ENCODE measurements at places on chromosomes 1 and 21.
A peak's percentile ranks its signal among the peaks of the same experiment; 100 is the strongest.

DNA sequence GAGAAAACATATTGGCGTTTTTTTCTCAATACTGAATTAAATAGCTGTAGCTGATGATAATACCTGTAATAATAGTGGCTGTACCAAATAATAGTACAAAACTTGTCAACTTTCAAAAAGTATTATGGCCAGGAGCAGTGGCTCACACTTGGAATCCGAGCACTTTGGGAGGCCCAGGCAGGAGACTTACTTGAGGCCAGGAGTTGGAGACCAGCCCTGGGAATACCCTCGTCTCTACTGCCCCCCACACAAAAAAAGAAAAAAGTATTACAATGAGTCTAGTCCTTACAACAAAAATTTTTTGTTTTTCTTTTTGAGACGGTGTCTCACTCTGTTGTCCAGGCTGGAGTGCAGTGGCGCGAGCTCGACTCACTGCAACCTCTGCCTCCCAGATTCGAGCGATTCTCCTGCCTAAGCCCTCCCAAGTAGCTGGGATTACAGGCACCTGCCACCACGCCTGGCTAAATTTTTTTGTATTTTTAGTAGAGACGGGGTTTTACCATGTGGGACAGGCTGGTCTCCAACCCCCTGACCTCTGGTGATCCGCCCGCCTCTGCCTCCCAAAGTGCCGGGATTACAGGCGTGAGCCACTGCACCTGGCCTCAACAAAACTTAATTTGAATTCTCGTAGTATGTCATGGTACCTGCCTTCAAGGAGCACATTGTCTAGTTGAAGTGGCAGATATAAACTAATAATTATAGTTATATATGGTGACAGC, 1.4 kb downstream of the RBBP4 start:
- DNase-seq: no peak

DNA sequence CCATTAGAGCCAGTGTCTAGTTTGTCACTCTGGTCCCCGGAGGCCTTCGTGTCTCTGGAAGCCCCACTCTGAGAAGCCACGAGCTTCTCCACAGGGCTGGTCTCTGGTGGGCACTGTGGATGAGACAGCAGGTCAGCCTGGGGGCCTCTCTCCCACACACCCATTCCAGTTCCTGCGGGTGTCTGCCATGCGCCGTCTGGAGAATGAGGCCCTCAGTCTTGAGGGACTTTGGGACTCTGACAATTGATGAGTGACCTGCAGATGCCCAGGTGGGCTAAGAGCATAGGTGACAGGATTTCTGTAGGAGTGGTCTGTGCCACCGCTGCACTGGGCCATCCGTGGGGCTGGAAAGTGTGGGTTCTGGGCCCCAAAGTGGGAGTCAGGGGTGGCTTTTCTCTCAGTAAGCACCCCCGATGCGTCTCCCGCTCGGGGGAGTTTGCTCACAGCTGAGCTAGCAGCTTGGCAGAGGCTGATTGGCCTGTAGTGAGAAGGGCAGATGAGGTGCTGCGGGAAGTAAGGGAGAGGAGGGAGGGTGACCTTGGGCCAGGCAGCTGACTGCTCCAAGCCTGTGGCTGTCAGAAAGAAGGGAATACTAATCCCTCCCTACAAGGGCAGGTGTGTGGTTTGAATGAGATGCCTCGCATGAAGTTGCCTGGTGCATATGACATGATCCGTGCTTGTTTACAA, 26.4 kb downstream of the LHX4 start:
- no peak for DNase-seq

DNA sequence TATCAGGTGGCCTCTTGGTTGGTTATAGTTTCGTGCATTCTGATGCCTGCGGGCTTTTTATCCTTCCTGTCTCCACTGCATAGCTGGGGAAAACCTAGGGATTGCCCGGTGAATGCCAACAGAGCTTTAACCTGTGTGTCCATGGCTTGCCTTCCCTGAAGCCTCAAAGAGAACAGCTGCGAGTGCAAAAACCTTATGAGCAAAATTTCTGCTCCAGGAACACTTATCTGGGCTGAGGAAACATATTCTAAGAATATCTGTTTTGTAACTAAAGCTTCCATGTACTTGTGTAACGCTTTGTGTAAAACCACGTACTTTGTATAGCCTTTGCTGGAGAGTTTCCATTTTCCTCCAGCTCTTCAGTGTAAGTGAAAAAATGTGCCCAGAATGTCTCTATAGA, 7.2 kb downstream of the CNST start:
- no peak for DNase-seq

- peak; percentile 5 for DNase-seq
Observed at GRCh38 chr1:118185084-118185832, at the start of gene SPAG17. TSS of gene SPAG17 (minus strand) at chr1:118185228. CDS start at chr1:118185157, 71 bp downstream.

- DNase-seq: no peak
Observed at GRCh38 chr1:170274131-170274501, 128.4 kb downstream of the NTMT2 start.

GRCh38 chr1:81887421-81888144, 86.8 kb downstream of the ADGRL2 start:
- no peak for DNase-seq

DNA sequence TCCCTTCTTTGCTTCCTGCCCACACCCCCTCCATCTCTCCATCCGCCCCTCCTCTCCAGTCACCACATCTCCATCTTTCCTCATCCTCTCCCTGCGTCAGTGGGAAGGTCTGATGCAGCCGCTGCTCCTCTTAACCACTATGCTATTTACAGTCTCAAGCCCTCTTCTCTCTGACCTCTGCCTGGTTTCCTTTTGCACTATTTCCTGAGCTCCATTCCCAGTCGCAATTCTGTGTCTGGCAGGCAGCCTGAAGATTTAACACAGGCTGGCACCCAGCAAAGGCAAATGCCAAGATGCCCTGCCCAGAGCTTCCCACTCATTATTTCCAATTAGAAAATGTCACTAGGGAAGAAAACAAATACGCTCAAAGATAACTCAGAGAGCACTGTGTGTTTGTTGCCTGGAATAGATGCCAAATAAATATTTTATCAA, 89.6 kb upstream of the LPGAT1 start:
- no peak for DNase-seq

DNA sequence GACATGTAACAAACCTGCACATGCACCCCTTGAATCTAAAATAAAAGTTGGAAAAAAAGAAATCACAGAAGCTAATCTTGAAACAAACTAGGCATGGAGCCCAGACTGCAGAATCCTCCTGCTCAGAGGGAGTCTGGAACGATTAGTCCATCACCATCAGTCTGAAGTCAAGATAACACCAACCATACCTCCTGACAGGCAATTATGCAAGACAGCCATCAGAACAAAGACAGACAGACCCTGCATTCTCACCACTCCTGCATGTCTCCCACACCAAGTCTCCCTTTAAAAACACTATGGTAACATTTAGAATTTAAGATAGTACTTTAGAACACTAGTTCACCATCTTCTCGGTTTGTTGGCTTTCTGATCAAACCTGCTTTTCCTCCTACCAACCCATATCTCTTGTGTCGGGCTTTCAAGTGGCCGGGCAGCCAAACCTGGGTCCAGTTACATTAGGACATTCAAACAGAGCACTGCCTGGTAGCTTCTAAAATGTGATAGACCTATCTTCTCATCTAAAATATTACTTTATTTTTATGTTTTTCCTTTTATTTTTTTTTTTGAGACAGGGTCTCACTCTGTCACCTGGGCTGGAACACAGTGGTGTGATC, 10.1 kb downstream of the YARS1 start:
- DNase-seq: no peak

DNA sequence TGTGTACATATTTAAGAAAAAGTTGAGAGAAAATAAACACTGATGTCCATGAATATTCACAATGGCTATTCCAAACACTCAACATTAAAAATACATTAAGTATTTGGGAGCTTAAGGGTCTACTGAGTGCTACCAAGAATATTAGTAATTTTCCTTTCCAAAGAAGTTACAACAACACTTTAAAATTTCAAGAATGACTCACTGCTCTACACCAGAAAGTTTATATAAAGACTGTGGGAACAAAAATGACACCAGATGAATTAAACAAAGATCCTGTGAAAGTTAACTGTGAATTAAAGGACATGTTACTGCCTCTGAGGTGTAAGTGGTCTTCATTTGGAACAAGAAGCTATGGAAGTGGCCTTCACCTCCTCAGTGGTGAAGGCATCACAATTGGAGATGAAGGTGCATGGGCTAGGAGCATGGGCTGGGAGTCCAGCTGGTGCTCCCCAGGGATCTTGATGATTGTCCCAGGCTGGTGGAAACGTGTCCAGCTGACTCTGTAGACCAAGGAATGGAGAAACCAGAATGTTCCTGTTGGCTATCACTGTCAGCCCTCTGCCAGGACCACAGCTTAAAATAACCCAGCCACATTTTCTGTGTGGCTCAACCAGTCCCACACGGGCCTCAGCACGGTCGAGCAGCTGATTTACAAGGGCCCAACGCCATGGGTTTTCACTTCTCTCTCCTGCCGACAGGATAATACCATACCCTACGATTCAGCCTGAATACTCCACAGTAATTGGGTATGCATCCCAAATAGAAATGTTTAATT, 28.8 kb downstream of the TAF5L start:
- DNase-seq: no peak

DNA sequence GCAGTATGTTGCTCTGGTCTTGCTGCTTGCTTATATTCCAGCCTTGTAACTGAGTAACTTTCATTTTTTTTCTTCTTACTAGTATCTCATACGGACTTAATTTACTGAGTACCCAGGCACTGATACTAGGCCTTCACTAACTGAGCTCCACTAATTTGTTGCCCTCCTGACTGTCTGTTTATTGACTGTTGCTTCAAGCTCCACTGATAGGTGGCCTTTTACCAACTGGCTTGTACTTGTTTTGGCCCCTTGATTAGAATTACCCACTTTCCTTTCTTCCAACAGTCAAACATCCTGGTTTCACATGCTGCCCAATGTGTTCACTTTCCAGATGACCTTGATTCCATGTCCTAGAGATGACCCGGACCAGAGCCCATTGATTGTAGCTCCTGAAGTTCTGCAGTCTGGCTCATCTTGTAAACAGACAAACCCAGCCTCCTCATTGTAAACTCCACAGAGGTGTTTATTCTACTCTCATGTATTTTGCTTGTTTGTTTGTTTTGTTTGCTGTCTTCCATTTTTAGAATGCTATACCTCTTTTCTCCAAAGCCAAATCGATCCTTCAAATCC, 27.7 kb downstream of the RGS1 start:
- DNase-seq: no peak

GRCh38 chr1:182875889-182876288, 36.7 kb downstream of the DHX9 start:
- peak; percentile 46 for DNase-seq

DNA sequence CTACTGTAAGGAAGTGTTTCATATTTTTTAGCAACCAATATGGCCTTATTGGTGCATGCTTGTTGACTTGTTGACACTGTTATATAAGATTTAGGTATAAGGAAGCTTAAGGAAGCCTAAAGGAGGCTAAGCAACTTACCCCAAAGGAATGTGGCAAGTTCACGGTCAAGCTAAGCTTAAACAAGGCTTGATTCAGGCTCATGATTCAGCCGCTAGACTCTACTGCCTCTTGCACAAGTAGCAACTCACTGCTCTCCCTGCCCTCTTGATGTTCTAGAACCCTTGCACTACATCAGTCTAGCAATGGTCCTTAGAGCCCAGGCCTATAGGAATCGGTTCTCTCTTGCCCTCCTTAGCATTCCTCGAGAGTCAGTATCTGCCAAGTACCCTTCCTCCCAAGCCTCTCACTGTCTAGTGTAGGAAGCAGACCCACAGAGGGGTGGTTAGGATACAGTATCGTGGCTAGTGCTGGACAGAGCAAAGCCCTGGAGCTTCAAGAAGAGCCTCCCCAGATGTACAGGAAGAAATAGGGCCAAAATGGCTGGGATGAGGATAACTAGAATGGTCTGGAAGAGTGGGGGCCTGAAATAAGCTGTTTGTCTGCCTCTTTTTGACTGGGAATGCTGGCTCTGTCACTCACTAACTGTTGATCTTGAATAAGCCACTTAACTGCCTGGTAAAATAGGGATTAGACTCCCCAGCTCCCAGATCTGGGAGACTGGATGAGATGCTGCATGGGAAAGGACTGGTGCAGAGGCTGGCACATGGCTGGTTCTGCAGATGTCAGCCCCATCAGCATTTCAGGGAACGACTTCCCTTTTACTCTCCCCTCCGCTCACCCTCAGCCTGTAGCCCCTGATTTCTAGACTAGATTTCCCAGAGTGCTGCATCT, 122.2 kb downstream of the NAV1 start:
- DNase-seq: no peak

- DNase-seq: no peak
Observed at GRCh38 chr1:170395149-170395548, 136.8 kb upstream of the GORAB start.

DNA sequence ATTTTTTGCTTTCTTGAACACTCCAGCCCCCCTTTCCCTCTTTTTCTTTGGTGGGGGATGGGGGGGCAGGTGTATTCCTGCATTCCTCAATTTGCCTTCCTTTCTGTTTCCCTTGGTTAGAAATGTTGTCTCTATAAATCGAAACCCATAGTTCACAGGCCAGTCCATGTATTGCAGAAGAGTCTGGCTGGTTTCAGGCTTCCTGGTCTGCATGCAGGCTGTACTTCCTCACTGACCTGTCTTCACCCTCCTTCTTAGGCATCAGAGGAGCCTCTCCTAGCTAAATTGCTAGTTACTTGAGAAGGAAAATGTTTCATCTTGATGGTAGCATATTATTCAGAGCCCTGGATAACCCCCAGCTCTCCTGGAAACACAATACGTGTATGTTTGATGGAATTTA, 140.0 kb downstream of the SPATA46 start:
- no peak for DNase-seq

- no peak for DNase-seq
Observed at GRCh38 chr1:236065509-236066005, 667 bp upstream of the NID1 start.

GRCh38 chr1:202811296-202812175, 782 bp downstream of the PCAT6 start:
- peak; percentile 25 for DNase-seq

DNA sequence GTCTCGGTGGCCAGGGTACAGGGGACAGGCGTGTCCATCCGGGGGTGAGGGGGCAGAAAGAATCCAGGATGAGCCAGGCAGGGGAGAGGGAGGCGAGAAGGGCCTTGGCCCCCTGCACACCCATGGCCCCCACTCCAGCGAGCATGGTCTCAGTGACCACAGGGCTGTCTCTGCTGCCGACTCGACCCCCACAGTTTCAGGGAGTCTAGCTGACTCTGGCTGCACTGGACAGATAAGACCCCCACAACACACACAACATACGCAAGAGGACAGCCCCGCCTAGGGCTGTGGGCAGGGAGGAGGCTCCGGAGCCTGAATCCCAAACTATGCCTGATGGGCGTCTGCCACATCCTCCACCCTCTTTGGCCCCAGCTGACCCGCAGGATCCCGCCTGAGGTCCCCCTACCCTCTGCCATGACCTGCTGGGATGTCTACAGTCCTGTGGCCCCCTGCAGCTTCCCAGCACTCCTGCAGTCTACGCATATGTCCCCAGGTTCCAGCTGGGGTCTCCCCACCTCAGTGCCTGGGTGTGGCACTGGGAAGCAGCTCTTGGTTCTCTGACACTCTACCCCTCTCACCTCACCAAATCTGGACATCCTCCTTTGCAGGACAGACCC, 22.0 kb downstream of the WNT9A start:
- DNase-seq: no peak

All from mammary epithelial cell (primary cell).